RWPE1 (cell line): ENCODE measurements at places on chromosomes 6 and 20.

- no peak for DNase-seq
These were observed 2.6 kb downstream of the TSPYL1 start for GRCh38 chr6:116277124-116277523.

GRCh38 chr6:161694995-161695394 is 421.1 kb upstream of the AGPAT4 start:
- peak; percentile 5 for DNase-seq

DNA sequence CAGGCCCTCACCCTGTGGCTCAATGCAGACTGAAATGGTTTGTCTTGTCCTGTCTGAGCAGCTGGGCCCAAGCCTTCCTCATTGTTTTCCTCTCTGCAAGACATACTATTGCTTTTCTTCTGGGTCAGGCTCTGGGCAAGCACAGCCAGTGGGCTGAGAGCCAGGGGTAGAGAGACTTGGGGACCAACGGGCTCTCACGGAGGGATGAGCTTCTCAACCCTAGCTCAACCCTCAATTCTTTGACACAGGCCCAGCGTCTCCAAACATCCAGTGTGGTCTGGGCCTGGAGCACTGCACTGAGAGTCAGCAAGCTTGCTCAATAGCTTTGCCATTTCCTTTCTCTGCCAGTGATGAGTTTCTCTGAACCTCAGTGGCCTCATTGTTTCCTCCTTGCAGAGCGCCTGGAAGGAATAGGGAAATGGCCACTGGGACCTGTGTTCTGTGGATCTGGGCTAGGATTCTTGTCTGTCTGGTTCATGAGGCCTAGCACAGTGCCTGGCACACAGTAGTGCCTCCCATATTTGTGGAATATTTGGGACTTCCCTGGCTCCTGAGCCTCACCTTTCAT is 9.3 kb downstream of the ANGPT4 start:
- DNase-seq = no peak

GRCh38 chr20:36861625-36861874 is 14.4 kb upstream of the TLDC2 start:
- DNase-seq = no peak

- no peak for DNase-seq
These were observed 50.9 kb downstream of the JARID2 start for GRCh38 chr6:15296735-15297134.

GRCh38 chr6:43001843-43002242 is 11.9 kb downstream of the MEA1 start:
- no peak for DNase-seq

- DNase-seq = no peak
These were observed 20.7 kb downstream of the FAM50B start for GRCh38 chr6:3869632-3870527.

- DNase-seq = no peak
These were observed 117.9 kb upstream of the AKAP12 start for GRCh38 chr6:151121900-151122299.

- no peak for DNase-seq
These were observed 111.9 kb downstream of the FOXO3 start for GRCh38 chr6:108672641-108673040.

DNA sequence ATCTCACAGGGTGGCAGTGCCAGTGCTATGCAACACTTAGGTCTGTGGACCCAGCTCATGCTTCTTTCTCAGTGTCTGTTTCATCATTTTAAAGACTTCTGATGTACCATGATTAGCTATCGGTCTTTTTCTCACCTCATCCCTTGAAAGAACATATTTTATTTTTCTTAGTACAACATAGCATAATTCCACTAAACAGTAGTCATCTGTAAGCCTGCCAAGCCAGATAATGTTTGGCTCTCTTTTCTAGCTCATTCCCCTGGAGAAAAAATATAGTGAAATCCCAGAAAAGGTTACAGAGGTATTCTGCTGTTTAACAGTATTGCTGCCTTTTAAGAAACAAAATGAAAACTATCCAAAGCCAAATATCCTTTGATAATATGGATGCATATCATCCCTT is 177.0 kb upstream of the MMS22L start:
- no peak for DNase-seq

- DNase-seq = no peak
These were observed 63.7 kb upstream of the SHLD1 start for GRCh38 chr20:5686384-5687105.

DNA sequence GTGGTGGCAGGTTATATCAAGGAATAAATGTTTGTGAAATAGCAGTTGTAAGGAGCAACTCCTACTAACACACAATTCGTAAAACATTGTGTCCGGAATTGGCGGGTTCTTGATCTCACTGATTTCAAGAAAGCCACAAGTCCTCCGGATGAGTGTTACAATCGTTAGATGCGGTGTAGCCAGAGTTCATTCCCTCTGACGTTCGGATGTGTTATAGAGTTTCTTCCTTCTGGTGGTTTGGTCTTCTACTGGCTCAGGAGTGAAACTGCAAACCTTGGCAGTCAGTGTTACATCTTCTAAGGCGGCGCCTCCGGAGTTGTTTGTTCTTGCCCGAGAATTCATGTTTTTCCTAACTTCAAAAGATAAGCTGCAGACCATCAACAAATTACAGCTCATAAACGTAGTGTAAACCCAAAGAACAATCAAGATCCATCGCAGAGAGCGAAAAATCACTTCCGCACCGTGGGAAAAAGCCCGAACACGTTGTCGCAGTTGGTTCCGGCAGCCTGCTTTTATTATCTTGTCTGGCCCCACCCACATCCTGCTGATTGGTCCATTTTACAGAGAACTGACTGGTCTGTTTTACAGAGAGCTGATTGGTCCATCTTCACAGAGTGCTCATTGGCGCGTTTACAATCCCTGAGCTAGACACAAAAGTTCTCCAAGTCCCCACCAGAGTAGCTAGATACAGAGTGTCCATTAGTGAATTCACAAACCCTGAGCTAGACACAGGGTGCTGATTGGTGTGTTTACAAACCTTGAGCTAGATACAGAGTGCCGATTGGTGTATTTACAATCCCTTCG is 58.2 kb downstream of the TRIM27 start:
- DNase-seq = no peak

GRCh38 chr20:58655328-58656107 is 4.4 kb downstream of the STX16 start:
- no peak for DNase-seq

- no peak for DNase-seq
These were observed 212.0 kb upstream of the JARID2 start for GRCh38 chr6:15033850-15034203.

DNA sequence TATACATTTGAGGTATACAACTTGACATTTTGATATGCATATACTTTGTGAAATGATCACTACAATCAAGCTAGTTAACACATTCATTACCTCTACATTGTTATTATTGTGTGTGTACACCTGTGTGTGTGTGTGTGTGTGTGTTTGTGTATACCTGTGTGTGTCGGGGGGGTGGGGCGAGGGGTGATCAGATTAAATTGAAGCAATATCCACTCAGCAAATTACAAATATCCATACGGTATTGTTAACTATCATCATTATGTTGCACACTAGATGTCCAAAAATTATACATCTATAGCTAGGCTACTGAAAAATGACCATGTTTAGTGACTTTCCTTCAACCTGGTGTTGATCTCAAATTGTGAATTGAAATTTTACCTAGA is 1.8 kb downstream of the RHAG start:
- no peak for DNase-seq

DNA sequence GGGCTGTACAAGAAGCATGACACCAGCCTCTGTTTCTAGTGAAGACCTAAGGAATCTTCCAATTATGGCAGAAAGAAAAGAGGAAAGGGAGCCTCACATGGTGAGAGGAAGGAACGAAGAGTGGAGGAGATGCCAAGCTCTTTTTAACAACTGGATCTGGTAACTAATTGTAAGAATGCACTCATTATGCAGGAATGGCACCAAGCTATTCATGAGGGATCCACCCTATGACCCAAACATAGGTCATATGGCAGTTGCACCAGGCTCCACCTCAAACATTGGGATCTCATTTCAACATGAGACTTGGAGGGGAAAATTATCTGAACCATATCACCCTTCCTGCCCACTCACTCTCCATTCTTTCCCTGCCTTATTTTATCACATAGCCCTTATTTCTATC is 496.0 kb upstream of the SPTLC3 start:
- DNase-seq = no peak

- DNase-seq = no peak
These were observed 28.0 kb upstream of the MARCKS start for GRCh38 chr6:113828984-113829695.
